Activated T-cell treated with anti-CD3 and anti-CD28 coated beads for 48 hours (primary cell): ENCODE measurements at places on chromosomes 5 and 9.
A peak's percentile ranks its signal among the peaks of the same experiment; 100 is the strongest.

DNA sequence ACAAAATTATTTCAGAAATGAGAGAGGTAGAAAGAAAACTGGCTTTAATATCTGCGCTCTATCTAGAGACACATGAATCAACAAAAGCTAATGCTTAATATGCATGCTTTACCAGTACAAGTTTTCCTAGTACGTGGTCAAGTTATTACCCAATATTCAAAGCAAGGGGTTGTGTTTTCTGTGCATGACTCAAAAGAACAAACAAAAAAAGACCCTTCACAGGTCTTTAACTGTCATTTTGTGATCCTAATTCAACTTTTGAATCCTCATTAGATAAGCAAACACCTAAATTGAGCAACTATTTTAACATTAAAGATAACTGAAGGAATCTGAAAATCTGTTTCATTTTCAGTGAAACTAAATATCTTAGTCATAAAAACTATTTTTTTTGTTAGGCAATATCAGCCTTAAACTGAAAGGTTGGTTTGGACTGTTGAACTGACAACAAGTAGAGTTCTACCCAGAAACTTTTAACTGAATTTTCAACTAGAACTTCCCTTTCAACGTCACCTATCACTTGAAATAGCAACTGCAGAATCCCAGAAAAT is 12.5 kb downstream of the ST8SIA4 start:
- no peak for DNase-seq

- peak; percentile 57 for DNase-seq
Observed at GRCh38 chr5:95808686-95809413, 13.7 kb downstream of the GLRX start.

- DNase-seq = no peak
Observed at GRCh38 chr9:86072394-86072877, 26.9 kb downstream of the GOLM1 start.

- DNase-seq = no peak
Observed at GRCh38 chr5:33995865-33996264, 11.4 kb upstream of the SLC45A2 start.

- DNase-seq = no peak
Observed at GRCh38 chr9:132725306-132725705, 55.0 kb downstream of the GTF3C4 start.

DNA sequence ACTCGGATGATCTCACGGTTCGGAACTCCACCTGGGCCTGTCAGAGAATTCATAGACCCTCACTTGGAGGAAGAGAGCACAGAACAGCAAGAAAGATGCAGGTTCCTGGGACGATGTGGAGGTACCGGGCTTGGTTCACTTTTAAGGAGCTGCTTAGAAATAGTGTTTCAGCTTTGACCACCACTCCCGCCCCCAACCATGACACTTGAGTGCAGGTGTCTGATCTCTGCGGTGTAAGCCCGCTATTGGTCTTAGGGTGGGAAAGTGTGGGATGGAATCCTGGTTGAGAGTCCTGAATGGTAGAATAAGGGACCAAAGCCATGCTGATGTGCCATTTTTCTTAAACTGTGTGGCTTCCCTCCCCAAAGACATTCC is 97.2 kb upstream of the LMX1B start:
- DNase-seq = no peak

- peak; percentile 36 for DNase-seq
Observed at GRCh38 chr9:75185585-75186170, 97.4 kb downstream of the OSTF1 start.
